ENCODE measurements at places on chromosomes 5 and 9.

- no peak for DNase-seq
Measured at GRCh38 chr9:132006677-132007370, 72.8 kb downstream of the MED27 start.

DNA sequence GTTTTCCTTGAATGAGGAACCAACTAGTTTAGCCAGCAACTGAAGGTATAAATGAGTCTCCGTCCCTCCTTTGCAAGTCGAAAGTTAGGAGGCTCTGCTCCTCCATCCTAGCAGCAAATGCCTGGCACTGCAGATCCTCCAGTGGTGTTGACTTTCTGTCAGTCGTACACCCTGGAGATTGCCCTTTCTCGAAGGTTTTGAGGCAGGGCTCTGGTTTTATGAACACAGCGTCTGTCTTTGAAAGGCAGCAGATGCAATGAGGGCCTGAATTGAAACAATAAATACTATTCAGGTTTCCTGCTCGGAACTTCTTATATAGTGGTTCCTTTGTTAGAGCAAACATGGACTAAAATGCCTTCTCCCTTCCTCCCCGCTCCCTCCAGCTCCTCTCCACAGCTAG is 284.0 kb downstream of the TMEM38B start:
- no peak for DNase-seq

DNA sequence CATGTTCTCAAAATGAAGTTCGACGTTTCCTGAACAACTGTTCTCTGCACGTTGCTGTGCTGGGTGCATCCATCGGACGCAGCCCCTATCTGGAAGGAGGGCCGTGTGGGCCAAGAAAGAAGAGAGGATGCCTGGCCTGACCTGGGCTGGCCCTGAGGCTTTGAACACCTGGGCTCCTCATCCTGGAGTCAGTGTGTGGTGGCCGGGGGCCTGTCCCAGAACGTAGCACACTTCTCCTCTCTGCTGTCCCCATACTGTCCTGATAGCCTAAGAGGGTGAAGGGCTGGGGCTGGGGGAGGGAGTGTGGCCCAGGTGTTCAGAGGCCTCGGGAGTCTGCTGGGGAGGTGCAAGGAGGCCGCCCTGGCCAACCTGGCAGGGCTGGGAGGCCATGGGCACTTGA is 21.5 kb downstream of the COL5A1 start:
- DNase-seq: no peak

DNA sequence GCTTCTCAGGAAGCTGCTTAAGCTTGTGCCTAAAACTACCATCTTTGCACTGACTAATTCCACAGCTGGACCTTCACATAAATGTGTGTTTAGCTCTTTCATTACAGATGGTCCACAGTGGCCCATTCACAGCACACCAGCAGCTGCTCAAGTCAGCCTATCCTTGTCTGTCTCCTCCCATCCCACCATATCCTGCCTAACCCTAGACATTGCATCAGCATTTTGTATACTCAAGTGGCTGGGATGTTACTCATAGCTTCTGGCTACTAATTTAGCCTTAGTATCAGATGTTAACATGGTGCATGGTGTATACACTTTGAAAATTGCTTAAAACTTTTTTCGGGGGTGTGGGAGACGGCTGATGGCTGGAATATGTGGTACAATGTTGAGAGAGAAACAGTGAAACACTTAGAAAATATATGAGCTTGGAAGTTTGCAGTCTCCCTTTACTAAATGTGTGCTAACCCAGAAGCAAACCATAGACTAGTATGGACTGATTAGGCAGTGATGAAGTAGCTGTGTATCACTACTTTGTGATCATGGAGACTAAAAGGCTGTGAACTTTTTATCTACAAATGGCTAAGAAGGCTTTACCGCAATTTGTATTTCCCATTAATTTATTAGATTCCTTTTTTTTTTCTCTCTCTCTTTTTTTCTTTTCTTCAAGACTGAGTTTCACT is 83.1 kb downstream of the JMY start:
- peak; percentile 19 for DNase-seq

GRCh38 chr9:134607971-134608370 is 33.6 kb upstream of the COL5A1 start:
- DNase-seq: no peak

Measured in Calu3 (cell line).